ENCODE measurements at places on chromosomes 3 and 15. TPM values are rescaled to one million over a fixed set of nuclear protein-coding genes. Genes with fewer than 3 reads are reported as not detected.

GRCh38 chr3:185645596-185646381 is 59.7 kb downstream of the SENP2 start:
- DNase-seq, result no peak
- H3K4me1 ChIP-seq, result peaks cover 2% of the 10 kb centered on the region
- peaks cover 3% of the 10 kb centered on the region for H3K36me3 ChIP-seq
- H3K4me3 ChIP-seq, result no peak overlapping the region
- no peak overlapping the region for H3K27ac ChIP-seq

DNA sequence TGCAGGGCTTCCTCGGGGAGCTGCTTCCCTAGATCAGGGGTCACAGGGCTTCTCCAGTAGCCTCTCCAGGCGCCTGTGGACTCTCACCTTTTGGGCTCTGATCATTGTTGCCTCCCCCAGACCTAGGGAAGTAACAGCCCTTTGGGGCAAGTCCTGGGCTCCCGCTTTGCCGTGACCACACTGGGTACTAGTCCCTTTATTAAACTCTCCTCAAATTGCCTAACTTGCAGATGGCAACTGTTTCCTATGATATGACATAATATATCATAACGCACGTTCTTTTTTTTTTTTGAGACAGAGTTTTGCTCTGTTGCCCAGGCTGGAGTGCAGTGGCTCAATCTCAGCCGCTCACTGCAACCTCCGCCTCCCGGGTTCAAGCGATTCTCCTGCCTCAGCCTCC is 17.9 kb upstream of the NRROS start:
- H3K4me3 ChIP-seq, result no peak overlapping the region
- H3K4me1 ChIP-seq, result peaks cover 15% of the 10 kb centered on the region
- no peak for DNase-seq
- H3K27me3 ChIP-seq, result no peaks in the 10 kb centered on the region
- H3K27ac ChIP-seq, result no peak overlapping the region

DNA sequence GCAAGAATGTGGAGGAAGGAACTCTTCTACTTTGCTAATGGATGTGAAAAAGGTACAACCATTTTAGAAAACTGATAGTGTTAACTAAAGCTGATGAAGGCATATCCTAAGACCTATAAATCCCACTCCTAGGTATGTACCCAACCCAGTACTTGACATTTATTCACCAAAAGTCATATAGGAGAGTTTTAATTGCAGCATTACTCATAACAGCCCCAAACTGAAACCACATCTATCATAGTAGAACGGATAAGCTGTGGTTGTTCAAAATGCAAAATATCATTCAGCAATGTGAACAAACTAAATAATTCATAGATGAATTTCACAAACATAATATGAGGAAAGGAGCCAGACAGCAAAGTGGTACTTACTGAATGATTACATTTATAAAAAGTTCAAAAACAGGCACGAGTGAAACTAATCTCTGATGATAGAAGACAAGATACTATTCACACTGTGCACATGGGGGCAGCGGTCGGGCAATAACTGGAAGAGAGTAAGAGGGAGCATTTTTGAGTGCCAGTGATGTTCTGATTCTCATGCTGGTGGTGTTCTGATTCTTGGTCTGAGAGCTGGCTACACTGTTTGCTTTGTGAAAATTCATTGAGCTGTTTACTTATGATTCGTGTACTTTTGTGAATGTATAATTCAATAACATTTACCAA is 34.3 kb downstream of the GOLIM4 start:
- DNase-seq, result no peak
- no peak overlapping the region for H3K27ac ChIP-seq
- peaks cover 7% of the 10 kb centered on the region for H3K4me1 ChIP-seq
- no peaks in the 10 kb centered on the region for H3K27me3 ChIP-seq
- H3K4me3 ChIP-seq, result no peak overlapping the region
- H3K36me3 ChIP-seq, result no peaks in the 10 kb centered on the region

DNA sequence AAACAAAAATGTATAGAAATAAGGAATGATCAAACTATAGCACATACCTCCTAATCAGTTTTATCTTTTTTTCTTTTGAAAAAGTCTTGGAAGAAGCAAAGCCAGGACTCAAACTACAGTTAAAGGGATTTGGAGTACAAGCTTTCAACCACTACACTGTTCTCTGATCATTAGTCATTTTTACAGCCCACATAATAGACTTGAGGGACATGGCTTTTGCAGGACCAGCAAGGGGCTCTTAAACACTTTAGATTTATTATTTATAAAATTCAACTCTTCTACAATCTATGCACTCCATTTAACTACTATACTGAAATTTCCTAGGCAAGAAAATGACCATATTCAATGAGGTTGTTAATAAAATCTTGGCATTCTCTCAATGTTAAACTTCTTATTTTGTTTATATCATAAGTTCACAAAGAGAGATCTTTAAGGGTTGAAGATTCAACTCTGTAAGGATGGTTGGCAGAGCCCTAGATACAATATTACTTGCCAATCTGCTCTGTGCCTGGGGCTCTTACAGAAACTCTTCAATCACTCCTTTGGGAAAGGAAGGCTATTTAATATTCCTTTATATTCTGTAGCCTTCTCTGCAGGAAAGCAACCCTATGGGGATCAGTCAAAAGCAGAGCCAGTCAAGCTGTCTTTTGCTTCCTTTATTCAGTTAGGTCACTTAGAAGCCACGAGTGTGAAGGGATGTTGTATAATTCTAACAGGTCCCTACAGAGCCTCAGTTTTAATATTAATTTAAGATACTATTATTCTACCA is 557.7 kb upstream of the SGO1 start:
- no peak overlapping the region for H3K4me3 ChIP-seq
- no peaks in the 10 kb centered on the region for H3K27me3 ChIP-seq
- H3K36me3 ChIP-seq, result no peaks in the 10 kb centered on the region
- H3K4me1 ChIP-seq, result no peaks in the 10 kb centered on the region
- no peak overlapping the region for H3K27ac ChIP-seq

DNA sequence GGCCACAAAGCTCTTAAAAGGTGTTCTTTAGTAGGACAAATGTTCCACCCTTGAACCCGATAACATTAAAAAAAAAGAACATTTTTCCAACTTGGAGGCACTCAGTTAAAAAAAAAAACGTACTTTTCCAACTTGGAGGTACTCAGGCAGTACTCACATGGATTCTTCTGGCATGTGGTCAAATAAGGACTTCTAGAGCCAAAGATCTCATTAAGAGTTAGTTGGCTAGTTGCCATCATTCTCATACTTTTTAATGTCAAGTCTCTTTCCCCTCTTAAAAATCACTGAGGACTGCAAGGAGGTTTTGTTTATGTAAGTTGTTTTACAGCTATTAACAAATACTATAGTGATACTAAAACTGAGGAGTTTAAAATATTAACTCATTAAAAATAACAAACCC is 101.0 kb downstream of the CADPS start:
- no peaks in the 10 kb centered on the region for H3K36me3 ChIP-seq
- DNase-seq, result no peak
- H3K27me3 ChIP-seq, result no peaks in the 10 kb centered on the region
- no peaks in the 10 kb centered on the region for H3K4me1 ChIP-seq
- no peak overlapping the region for H3K27ac ChIP-seq

GRCh38 chr3:196192524-196193051 is 18.6 kb downstream of the ZDHHC19 start:
- peak; percentile 75 for DNase-seq
- no peaks in the 10 kb centered on the region for H3K36me3 ChIP-seq
- H3K27me3 ChIP-seq, result no peaks in the 10 kb centered on the region
- H3K4me1 ChIP-seq, result peaks cover 34% of the 10 kb centered on the region
- peak overlapping the region; percentile 85 for H3K27ac ChIP-seq

Gene CHRFAM7A
- 0.64 TPM for total RNA-seq

DNA sequence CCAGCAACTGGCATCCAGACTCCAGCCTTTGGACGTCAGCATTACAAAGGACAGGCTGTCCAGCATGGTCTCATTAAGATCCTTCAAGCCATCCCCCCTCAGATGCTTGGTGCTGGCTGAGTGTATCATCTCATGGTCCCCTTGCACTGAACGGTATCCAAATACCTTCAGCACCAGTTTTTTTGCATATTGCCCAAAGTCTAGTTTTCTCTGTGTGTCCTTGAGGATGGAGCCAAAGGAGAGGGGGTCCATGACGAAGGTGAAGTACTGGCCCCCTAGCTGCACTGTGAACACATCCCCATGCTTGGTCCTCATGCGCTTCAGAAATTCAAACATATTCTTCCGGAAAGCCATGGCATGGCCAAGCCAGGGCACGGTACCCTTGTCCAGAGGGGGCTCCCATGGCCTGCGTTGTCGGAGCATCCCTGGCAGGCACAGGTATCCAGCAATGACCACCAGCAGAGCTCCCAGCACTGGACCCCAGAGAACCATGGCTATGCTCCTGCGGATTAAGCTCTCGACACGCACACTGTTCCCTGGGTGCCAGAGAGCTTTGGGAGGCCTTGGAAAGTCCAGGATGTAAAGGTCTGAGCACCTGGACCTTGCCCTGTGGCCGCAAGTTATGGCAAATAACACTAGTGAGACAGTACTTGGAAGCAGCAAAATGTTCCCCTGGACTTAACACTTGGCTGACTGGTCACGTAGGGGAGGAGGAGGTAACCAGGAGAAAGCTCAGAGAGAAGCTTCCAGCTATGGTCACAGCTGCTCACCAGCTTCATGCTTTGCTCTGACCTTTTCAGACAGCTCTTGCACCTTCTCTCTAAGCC is at the start of gene CYP8B1:
Gene CYP8B1 (minus strand): TSS at position 555 of the 827 bp plus-strand sequence. CDS start 63 bp downstream, at position 492.
- H3K36me3 ChIP-seq, result no peaks in the 10 kb centered on the region
- H3K27ac ChIP-seq, result no peak within 1 kb of the TSS
- H3K4me1 ChIP-seq, result no peaks in the 10 kb centered on the region
- H3K27me3 ChIP-seq, result no peaks in the 10 kb centered on the region
- DNase-seq, result no peak

- H3K36me3 ChIP-seq, result no peaks in the 10 kb centered on the region
- no peak overlapping the region for H3K4me3 ChIP-seq
- H3K27ac ChIP-seq, result no peak overlapping the region
- no peak for DNase-seq
- H3K4me1 ChIP-seq, result no peaks in the 10 kb centered on the region
- H3K27me3 ChIP-seq, result no peaks in the 10 kb centered on the region
These were observed 7.0 kb downstream of the ZPLD1 start for GRCh38 chr3:102441832-102442231.

Gene CFAP100
- not detected for total RNA-seq

Gene NANOGP8
- total RNA-seq, result not detected

- H3K4me3 ChIP-seq, result no peak overlapping the region
- no peaks in the 10 kb centered on the region for H3K36me3 ChIP-seq
- no peak overlapping the region for H3K27ac ChIP-seq
- no peak for DNase-seq
These were observed 21.7 kb downstream of the DUSP7 start for GRCh38 chr3:52034651-52035050.

Gene RBPMS2
- total RNA-seq, result 171 TPM

DNA sequence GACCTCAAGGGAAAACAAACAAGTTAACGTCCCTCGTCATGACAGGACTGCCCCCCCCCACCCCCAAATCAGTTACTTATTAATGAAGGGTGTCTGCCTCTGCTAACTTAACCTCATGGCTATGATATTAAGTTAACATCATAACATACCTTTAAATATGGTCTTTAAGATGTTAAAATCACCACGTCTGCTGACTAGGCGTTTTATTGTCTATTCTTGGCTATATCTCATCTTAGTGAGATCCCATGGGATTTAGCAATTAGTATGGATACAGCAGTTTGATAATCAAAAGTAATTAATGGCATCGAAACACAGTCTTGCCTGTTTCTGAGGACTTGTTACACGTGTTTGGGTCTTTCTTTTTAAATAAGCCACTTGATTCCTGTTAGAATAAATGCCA is 186.9 kb downstream of the FOXB1 start:
- no peaks in the 10 kb centered on the region for H3K36me3 ChIP-seq
- H3K4me1 ChIP-seq, result no peaks in the 10 kb centered on the region
- H3K27ac ChIP-seq, result no peak overlapping the region
- peaks cover 11% of the 10 kb centered on the region for H3K27me3 ChIP-seq
- DNase-seq, result no peak

Gene NLGN1
- total RNA-seq, result 11.0 TPM

DNA sequence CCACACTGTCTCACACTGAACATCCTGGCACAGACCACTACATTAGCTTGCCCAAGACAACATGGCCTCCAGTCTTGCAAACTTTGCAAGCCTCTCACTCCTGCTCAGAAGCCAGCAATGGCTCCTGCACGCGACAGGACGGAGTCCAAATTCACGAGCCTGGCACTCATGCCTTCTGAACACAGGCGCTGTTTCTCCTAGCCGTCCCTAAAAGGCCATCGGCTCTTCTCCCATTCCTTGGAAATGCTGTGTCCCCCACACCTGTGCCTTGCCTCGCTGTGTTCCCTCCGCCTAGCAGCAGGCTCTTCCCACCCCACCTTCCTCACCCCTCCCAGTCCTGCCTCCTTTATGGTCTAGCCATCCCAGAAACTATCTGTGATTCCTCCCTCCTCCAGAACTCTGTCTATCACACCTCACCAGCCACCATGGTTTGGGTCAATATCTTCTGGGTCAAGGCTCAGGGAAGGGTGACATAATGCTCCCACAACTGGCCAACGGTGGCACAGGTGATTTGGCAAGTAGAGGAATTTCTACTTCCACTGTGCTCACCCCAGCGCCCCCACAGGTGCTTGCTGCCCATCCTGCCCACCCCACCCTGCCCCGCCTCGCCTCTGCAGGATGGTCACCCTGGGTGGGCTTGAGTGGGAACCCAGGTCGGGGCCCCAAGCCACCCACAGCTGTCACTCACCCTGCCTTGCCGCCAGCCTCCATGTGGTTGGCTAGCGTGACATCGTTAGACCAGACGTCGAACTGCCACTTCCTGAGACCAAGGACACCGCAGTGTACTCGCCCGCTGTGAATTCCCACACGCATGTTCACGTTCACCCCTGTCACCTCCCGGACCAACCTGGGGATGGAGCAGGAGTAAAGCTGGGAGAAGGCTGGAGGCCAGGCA is 120.7 kb downstream of the ADCY5 start:
- H3K4me1 ChIP-seq, result peaks cover 77% of the 10 kb centered on the region
- DNase-seq, result no peak
- peaks cover 34% of the 10 kb centered on the region for H3K36me3 ChIP-seq
- no peak overlapping the region for H3K4me3 ChIP-seq

Gene ACAD9
- total RNA-seq, result 29.9 TPM

Gene CHRM5
- not detected for total RNA-seq

Gene ACTRT3
- total RNA-seq, result 0.19 TPM

DNA sequence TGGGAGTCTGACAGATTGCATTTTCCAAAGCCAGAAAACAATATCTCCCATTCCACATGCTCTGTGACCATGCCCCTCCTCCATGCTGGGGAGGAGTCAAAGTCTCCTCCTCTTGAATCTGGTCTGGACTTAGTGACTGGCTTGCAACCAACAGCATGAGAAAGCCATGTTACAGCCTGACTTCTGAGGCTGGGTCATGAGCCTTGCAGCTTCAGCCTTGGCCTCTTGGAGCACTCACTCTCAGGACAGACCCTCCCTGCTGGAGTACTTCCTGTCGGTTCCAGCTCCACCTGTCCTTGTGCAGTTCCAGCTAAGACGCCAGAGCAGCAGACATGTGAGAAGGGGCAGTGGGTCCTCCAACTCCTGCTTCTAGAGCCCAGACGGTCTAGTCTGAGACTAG is 49.7 kb upstream of the RBSN start:
- peak; percentile 19 for DNase-seq
- H3K4me1 ChIP-seq, result no peaks in the 10 kb centered on the region
- H3K4me3 ChIP-seq, result no peak overlapping the region

Gene LIPH
- 0.56 TPM for total RNA-seq

Gene EPHA3
- 5.6 TPM for total RNA-seq

Gene TMEM40
- total RNA-seq, result 2.7 TPM
